ENCODE measurements at places on chromosomes 13 and 19. TPM values are rescaled to one million over a fixed set of nuclear protein-coding genes. Genes with fewer than 3 reads are reported as not detected.
A peak's percentile ranks its signal among the peaks of the same experiment; 100 is the strongest.

- DNase-seq: no peak
Measured at GRCh38 chr19:18842166-18842565, 10.4 kb downstream of the UPF1 start.

DNA sequence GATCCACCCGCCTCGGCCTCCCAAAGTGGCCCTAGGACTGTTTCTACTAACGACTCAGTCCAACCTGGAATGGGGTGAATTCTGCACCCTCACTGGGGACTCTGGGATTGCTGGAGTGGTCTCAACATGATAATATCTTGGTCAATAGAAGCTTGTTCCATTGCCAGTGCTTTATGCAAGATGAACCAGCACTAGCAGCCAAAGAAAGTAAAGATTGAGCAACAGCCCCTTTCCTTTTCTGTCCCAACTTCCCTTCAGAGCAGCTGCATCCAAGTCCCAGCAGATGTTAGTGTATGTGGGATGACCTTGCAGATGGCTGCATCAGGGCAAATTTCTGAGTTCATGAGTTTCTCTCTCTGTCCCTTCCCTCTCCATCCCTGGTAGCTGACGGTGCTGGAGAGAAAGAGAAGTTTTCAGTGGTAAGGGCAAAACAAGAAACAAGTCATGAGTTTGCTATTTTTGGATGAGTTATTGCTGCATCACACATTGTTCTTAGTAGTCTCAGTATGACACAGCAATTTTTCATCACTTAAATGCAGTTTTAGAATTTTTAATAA, 183.6 kb upstream of the EDNRB start:
- peak; percentile 54 for DNase-seq

DNA sequence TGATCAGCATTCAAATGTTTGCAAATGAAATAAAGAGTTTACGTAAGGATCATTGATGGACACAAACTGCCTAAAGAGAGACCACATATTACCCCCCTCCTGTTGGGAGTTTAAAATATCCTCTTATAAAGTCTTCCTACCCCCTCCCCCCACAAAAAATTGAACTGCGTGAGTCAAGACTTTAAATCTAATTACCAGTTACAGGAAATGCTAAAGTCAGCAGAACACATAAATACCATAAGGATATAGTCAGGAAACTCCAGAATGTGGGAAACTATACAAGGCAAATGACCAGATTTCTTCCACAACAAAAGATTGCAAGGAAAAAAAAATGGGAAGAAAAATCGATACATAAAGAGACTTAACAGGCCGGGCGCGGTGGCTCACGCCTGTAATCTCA, 44.4 kb upstream of the FARP1 start:
- DNase-seq: peak; percentile 77

DNA sequence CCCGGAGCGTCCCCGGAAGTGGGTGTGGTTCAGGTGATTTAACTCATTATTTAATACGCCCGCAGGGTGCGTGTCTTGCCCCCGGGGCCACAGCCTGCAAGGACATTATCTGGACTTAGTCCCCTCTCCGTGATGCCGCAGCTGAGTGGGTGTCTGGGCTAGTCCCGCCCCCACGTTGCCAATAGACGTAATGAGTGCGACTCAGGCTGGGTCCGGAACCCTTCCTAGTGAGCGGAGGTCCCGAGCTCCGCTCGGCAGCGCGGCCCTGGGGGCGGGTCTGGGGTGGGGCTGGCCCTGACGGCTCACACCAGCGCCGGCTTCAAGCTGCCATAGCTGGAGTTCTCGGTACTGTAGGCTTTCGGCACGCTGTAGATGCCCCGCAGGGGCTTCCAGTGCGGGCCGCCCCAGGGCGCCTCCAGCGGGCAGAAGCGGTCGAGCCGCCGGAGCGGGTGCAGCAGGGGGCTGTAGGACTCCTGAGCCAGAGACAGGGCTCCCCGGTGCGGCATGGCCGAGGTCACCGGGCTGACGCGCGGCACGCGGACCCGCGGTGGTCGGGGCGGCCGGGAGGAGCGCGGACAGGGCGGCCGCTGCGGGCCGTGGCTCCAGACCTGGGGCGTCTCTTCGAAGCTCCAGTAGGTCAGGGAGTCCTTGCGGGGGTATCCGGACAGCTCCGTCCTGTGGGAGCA, 918 bp upstream of the LHB start:
- peak; percentile 47 for DNase-seq

DNA sequence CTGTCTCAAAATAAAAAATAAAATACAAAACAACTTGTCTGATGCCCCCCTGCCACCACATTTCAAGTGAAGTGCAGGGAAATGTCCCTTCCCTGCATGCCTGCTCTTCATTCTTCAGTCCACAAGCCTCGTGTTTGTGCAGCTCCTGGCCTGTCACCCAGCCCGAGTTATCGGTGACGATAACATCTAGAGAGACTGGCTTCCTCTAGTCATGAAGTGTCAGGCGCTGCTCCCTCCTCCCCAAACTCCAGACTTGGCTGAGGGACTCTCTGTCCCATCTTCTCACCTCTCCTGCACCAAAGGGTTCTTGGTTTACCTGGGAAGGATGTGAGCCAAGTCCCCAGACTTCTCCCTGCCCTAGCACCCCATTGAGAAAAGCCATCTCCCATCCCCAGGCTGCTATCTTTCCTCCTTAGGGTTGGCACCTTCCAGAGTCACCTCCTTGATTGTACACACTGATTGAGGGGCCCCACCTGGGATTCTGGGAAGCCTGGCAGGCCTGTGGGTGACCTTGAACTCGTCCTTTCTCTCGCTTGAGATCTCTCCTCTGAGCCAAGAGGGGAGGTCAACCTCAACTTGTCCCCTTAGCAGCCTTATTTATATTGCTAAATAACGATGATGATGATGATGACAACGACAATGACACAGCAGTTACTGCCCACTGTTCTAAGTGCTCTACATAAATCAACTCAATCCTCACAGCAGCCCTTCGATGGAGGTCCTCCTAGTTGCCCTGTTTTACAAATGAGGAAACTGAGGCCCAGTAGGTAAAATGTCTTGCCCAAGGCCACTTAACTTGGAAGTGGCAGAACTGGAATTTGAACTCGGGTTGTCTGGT, 13.1 kb upstream of the PLAUR start:
- DNase-seq: no peak

DNA sequence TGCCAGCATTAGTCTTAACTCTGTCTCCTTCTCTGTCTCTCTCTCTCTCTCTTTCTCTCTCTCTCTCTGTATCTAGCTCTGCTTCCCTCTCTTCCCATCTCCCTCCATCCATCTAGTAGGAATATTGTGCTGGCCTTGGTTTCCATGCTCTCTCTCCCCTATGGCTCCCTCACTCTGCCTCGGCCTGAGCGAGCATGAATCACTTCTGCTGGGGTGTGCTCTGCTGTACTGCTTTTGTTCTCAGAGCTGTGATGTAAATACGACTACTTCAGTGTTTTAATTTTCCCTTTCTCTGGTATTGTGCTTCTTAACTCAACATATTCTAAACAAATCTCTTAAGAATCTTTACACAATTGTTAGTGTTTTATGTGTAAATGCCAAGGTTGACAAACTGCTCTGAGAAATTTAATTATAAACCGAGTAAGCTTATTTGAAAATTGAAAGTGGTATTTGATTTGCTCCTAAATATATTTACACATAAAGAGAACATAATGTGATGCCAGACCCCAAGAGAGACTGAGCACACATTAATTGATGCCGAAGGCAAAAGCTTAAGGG, 211.5 kb upstream of the KL start:
- DNase-seq: peak; percentile 49

- peak; percentile 32 for DNase-seq
Measured at GRCh38 chr13:73981595-73981994, 152.6 kb downstream of the KLF12 start.

GRCh38 chr13:31786011-31786410, 46.7 kb downstream of the RXFP2 start:
- DNase-seq: peak; percentile 50

- DNase-seq: no peak
Measured at GRCh38 chr19:6887316-6887715, at the start of gene ADGRE1. Gene ADGRE1 (plus strand): TSS chr19:6887579. CDS start chr19:6887609, 30 bp downstream.

- no peak for DNase-seq
Measured at GRCh38 chr13:72686766-72687165, 40.7 kb downstream of the MZT1 start.

GRCh38 chr13:46586751-46587514, 34.0 kb downstream of the LRCH1 start:
- DNase-seq: peak; percentile 65

DNA sequence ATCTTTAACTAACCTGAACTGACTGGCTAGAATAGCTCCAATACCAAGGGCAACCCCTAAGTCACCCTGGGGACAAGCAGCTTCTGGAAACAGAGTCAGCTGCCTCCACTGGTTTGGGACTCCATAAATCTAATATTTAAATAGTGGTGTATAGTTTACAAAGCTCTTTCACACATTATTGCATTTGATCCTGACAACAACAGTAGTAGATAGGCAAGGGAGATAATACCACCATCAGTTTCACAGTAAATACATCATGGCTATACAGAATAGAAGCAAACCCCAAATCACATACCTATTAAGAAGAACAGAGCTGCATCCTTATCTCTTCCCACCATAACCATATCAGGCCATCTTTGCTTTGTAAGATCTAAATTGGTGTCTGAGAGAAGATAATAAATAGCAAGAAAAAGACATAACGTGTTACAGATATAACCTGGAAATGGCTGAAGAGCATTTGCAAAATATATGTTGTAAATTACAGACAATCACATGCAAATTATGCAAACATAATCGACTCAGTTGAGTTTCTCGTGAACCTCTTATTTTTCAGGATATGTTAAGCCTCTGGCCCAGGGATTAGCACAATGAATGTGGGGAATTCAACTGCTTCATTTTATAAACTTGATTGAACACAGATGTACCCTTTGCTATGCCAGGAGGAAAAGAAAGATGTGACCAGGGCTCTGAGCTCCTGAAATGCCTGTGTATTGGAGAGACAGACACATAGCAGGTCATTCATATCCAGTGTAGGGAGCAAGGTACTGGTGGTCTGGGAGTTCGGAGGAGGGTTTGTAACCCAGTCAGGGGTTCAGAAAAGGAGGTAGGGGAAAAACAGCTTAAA, 142.5 kb downstream of the SLC7A1 start:
- DNase-seq: no peak

DNA sequence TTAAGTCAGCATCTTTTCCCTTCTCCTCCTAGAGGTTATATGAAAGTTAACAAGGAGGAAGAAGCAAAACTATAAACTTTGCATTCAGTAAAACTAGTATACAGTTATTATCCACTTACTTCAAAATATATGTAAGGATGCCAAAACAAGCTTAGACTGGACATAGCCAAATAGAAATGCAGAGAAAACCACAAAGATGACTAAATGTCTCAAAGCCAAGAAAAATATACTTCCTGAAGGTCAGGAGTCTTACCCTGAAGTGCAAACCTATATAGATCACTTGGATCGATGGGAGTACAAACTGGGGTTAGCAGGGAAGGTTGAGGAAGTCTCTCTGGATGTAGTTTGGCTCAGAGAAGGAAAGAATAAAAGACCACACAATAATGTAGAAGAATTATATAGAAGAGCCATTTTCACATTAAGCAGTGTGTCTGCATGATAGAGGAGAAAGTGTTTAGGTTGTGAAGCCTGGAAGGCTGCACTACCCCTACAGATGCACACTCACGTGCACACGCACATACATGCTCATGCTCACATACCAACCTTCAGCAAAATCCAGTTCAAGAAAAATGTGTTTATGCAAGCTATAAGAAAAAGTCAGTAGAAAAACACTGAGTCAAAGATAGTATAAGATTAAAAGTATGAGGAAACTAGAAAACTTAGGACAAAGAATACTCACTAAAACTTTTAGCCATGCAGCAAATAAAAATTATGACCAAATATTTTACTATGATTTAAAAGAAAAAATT, 112.1 kb upstream of the RXFP2 start:
- DNase-seq: peak; percentile 64

DNA sequence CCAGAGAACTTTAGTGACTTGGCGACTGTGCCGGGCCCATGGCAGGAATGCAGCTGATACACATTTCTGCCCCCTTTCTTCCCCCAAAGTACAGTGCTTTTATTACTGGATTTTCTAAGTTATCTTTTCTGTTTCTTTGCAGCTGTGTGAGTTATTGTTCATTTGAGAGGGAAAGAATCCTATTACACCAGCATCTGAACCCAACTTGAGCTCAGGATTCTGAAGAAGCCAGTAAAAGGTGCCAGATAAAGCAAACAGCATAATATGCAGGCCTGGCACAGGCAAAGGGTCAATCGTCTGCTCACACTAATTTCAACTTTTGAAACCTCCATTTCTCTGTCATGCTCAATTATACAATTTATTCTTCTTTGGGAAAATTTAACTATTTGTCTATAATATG, 93.9 kb downstream of the DOCK9 start:
- DNase-seq: no peak

DNA sequence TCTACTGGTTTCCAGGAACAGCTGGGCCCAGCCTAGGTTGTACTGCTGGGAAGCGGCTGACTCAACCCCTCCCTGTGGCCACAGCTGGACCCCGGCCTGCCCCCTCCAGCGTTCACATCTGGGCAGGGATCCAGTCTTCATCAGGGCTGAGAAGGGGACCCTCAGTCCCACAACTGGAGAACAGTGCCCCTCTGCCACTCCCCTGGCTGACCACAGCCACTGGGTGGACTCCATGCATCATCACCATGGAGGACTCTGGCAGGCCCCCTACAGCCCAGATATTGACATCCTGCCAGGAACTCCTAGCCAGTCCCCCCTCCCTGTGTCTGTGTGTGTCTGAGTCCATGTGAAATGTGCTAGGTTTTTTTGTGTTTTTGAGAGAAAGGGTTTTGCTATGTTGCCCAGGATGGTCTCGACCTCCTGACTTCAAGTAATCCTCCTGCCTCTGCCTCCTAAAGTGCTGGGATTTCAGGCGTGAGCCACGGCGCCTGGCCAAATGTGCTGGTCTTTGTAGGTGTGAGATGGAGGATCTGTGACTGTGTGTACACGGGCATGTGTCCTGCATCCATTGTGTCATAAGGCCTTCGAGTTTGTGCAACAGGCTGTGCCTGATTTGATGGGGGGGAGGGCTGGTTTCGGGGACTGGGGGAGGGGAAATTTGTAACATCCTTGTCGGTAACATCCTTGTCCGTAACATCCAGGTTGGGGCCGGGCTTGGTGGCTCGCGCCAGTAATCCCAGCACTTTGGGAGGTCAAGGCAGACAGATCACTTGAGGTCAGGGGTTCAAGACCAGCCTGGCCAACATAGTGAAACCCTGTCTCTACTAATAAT, 4.0 kb upstream of the HOOK2 start:
- DNase-seq: peak; percentile 93

- DNase-seq: no peak
Measured at GRCh38 chr13:112341976-112342735, 34.0 kb upstream of the SPACA7 start.

- no peak for DNase-seq
Measured at GRCh38 chr13:114204894-114205293, 25.8 kb downstream of the CFAP97D2 start.

DNA sequence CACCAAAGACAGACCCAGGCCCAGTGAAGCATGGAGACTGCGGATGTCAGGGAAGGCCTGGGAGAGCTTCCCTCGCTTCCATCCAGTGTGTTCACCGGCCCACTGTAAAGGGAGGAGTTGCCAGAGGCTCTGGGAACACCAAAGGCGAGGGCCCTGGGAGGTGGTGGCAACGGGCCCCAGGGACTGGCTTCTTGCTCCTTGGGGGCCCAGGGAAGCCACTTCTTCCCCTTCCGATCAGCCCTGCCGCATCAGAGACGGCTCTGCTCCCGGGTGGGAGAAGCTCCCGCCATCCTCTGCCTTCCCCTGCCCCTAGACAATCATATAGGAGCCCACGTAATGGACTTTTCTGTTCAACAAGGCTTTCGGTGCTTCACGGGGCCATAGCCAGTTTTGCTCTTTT, 83.4 kb upstream of the GPR183 start:
- DNase-seq: no peak

The SIGLEC14 gene
- total RNA-seq: not detected

The KBTBD6 gene
- 10.0 TPM for total RNA-seq

The FGF22 gene
- total RNA-seq: under 0.01 TPM

The DDA1 gene
- 8.0 TPM for total RNA-seq

The SBK2 gene
- total RNA-seq: not detected

The LIM2 gene
- not detected for total RNA-seq

The LILRA6 gene
- not detected for total RNA-seq

The KLHL1 gene
- total RNA-seq: not detected

Measured in fibroblast of lung (primary cell).